ENCODE measurements at places on chromosomes 3 and 15.

GRCh38 chr3:111246967-111247760 is 175.5 kb downstream of the NECTIN3 start:
- peak; percentile 22 for DNase-seq

DNA sequence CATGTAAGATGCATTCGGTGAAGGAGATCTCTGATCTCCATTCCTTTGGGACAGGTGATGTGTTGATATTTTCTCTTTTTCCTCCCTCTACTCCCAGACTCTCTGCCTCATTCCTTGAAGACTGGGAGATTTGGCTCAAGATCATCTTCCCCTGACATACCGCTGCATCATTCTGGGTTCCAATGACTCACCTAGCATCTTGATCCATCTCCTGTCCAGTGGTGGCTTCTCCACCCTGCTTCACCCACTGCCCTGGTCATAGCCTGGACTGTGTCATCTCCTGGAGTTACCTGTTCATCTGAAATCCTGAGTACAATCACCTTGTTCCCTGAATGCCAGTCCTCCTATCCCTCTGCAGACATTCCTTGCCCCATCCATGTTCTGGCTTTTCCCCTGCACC is 57.4 kb upstream of the TRAK1 start:
- DNase-seq: no peak

GRCh38 chr15:101256757-101257156 is 4.9 kb upstream of the CHSY1 start:
- DNase-seq: no peak

DNA sequence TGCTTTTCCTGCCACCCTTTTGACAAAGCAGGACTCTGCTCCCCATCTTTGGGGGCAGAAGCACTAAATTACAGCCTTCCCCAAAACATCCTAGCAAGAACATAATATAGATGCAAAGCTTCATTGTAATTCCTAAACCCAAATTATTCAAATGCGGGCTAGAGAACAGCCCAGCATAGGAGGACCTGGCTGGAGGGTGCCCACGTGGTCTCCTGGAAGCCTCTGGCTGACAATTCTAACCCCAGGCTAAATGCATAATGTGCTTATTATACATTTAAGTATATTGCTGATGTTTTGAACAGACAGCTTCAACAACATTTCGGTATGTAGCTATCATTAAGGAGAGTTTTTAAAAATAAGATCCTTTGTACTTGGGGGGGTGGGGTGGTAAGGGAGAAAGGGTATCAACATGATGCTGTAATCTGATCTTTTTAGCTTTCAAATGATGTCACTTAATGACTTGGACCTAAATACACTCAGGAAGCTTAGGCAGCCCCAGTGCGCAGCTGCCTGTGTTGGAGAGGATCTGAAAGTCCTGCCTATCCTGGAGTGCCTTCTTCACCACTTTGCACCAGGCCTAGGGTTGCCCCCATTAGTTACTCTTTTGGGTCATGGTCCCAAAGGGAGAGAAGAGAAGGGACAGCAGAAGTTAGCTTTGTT is 57.2 kb upstream of the USP3 start:
- no peak for DNase-seq

DNA sequence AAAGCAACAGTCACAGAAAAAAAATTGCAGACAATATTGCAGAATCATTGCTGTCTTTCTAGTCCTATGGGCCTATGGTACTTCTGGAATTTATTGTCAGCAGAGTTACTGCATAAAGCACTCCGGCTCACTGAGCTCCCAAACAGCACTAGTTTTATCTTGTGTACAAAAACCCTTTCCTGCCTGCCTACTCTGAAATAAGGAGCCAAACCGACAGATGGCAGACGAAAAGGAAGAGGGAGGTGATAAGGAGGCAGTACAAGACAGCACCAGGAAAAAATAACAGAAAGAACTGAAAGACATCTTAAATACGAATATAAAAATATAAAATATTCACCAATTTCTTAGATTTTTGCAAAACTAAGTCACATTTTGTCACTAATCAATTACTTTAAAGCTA is 15.6 kb downstream of the HERC1 start:
- no peak for DNase-seq

GRCh38 chr3:103617961-103618360 is 1183.1 kb downstream of the ZPLD1 start:
- no peak for DNase-seq

DNA sequence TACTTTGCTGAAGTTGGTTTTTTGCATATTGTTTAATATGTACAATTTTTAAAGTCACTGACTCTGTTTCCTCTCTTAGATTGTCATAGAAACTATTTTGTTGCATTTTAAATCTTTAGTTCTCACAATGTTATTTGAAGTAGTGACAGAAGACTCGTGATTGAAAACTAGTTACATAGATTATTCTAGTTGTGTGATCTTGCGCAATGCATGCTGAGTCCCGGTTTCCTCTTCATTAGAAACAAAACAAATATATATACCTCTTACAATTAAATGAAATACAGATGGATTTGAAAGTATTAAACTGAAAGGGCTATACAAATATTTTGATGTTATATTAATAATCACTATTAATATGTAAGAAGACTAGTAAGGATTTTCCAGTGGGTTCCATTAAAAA is 333.0 kb downstream of the LPP start:
- DNase-seq: no peak

DNA sequence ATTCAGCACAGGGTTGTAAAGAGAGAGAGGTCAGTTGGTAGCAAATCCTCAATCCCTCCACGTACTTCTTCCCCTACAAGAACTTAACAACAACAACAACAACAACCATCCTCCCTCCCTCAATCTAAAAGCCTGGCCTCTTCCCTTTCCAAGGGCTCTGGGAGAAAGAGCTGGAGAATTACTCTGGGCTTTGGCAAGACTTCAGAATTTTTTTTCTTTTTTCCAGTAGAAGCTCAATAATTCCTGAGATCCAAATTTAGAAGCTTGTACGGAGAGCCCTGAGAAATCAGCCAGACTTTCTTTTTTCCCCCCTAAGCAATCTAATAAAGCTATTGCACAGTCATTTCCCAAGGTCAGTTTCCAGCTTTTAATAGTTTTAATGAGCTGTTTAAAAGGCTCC is 95.8 kb upstream of the CACNA2D3 start:
- no peak for DNase-seq

- DNase-seq: no peak
These were observed 113.5 kb downstream of the RAB11A start for GRCh38 chr15:65982627-65983322.

DNA sequence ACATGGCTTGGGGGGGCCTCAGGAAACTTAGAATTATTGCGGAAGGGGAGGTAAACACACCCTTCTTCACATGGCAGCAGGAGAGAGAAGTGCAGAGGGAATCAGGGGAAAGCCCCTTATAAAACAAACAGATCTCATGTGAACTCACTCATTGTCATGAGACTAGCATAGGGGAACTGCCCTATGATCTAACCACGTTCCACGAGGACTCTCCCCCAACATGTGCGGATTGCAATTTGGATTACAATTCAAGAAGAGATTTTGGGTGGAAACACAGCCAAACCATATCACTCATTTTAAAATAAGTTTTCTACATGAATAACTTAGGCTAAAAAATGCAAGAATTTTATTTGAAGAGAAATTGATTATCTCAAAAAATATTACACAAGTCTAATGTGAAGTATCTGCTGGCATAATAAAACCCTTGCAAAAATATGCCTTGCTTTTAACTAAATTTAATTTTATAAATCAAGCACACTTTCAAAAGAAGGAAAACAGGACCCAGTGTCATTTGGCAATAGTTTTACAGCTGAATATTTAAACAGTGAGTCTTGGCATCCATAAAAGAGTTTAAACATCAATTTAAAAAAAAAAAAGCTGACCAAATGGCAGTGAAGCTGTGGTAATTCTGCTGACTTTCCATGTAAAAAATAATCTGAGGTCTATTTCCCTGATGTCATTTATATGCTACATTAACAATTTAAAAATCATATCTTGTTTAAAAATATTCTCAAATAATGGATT is 1057.2 kb downstream of the NAALADL2 start:
- no peak for DNase-seq

- no peak for DNase-seq
These were observed 41.5 kb downstream of the EFCAB12 start for GRCh38 chr3:129386984-129387383.

- no peak for DNase-seq
These were observed 271.1 kb downstream of the FOXP1 start for GRCh38 chr3:71312461-71312860.

- no peak for DNase-seq
These were observed 1078.9 kb downstream of the TUSC7 start for GRCh38 chr3:117788506-117788905.

DNA sequence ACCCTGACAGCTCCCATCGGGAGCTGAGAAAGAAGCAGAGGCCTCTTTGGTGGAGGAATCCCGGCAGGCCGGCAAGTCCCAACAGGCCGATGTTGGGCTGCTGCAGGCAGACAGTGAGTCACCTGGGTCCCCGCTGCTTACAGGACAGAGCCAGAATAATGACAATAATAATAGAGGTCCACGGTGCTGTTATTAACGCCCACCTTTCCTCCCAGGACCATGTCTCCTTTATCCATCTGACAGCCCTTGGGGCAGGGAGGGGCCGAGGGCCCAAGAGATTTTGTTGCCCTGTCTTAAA is 29.3 kb upstream of the MAGEF1 start:
- DNase-seq: no peak

DNA sequence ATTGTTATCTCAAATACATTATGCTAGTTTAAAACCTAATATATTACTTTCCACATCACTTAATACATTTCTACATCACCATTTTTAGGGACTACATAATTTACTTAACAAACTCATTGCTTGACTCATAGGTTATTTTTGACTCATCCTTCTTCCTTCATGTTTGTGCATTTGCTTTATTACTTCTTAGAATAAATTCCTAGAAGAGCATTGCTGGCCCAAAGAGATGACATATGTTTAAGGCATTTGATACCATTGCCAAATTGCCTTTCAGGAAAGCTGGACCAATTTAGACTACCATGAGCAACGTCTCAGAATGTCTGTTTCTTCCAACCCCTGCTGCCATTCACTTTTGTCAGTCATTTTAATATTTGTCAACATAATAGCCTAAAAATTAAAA is 905.8 kb downstream of the IGSF11 start:
- peak; percentile 59 for DNase-seq

DNA sequence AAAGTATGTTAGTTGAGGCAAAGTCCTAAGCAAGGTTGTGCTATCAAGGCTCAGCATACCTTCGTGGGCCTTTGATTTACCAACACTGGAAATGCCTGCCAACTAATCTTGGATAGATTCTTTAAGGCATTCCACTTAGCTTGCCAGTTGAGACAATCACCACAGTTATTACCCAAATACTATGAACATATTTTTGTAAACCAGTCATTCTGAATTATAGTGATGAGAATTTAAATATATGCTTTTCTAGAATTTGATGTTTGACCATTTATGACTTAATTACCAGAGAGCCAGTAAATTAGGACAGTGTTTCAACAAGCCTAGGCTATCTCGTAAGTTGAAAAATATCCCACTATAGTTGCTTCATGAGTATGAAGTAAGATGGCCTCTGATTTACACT is 15.5 kb downstream of the TRIM59 start:
- no peak for DNase-seq

DNA sequence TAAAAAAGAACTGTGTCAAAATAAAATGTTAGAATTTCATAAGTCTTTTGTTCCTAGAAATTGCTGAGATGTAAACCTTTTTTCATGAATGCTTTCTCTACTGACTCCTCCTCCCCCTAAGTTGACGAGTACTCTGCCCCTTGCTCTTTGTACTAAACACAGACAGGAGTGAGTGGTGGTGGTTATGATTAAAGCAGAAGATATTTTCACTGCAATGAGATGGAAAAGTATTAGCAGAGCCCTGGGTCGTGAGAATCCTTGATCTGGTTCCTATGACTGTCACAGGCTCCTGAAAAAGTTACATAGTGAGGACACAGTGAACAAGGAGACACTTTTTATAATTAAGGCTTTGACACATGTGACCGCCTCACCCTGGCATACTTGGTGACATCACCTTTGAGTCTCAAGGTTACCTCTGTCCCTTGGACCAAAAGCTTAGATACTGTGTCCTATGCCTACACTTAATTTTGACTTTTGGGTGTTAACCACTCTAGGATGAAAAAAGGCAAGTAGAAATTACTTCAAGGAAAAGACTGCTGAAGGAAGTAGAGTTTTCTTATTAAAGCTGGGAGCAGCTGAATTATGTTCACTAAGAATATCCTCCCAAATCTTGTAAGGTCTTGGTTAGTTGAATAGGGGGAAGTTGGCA is 130.4 kb upstream of the LYSMD4 start:
- DNase-seq: no peak

GRCh38 chr3:30810625-30811024 is 83.8 kb downstream of the GADL1 start:
- DNase-seq: no peak

DNA sequence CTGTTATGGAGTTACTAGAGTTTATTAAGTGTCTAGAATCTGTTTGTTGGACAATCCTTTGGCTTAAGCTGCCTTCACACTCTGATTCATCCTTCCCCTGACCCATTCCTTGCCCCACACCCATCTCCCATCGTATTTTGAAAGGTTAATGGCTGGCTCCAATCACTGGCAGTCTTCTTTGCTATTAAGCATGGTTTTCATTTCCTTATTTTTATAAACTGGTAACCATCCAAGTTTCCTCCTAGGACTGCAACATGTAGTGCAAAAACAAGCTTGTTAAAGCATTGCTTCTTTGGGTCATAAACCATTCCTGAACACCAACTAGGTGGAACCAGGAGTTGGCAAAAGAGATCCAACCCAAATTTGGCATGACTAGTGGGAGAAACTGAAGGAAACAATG is 148.4 kb downstream of the DTWD1 start:
- DNase-seq: no peak

DNA sequence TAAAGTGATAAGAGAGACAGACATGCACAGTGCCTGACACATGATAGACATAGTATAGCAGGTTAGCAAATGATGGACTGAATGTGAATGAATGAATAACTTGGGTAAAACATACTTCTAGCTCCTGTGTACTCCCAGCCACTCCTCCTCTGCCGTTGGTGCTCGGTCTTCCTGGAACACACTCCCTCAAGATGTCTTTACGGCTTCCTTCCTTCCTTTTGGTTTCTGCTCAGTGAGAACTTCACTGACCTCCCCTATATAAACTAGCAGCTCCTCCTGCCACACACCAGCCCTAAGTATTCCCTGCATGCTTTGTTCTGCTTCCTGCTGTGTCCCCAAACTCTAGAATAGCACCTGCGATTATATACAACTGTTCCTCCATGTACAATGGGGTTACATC is 50.2 kb downstream of the RAD54L2 start:
- no peak for DNase-seq

DNA sequence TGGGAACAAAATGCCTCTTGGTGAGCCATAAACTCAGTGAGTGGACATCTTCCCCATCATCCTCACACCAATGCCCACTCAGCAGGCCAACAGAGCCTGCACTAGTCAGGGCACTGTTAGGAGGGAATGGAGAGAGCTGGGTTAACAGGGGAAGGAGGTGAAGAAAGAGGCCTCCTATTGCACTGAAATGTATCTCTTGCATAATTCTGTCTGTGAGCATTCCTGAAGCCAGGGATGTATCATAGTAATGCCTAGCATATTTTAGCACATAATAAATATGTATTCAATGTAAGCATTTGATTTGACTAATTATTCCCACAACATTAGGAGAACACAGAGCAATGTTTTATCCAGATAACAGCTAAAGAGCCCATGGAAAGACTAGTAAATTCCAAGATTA is 81.2 kb downstream of the ANO10 start:
- no peak for DNase-seq
